Effector memory CD8-positive, alpha-beta T cell (primary cell): ENCODE measurements at places on chromosomes 2 and 18.

DNA sequence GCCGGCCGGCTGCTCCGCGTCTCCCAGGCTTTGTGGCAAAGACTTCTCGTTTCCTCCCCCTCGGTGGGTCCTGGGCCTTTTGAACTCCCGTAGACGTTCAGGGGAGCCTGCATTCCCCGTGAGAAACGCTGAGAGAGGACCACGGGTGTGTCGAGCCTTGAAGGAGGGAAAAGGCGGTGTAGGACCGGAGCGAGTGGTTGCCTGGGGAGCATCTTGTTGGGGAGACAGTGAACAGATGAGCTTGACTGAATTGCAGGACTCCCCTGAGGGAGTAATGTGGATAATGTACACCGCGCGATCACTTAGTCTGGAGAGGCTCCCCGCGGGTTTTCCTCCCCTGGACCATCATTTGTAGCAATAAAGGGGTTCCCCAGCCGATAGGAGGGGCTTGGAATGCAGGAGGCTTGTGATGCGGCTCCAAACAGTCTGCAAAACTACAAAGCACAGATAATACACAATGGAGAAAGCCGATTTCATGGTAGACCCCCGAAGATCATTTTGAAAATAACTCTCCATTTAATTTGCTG is 769 bp downstream of the ALMS1 start:
- peaks cover 2% of the 10 kb centered on the region for H3K27me3 ChIP-seq
- H3K27ac ChIP-seq: peak overlapping the region; percentile 89
- DNase-seq: no peak
- peaks cover 21% of the 10 kb centered on the region for H3K4me1 ChIP-seq
- peaks cover 12% of the 10 kb centered on the region for H3K36me3 ChIP-seq
- peak overlapping the region; percentile 88 for H3K4me3 ChIP-seq

DNA sequence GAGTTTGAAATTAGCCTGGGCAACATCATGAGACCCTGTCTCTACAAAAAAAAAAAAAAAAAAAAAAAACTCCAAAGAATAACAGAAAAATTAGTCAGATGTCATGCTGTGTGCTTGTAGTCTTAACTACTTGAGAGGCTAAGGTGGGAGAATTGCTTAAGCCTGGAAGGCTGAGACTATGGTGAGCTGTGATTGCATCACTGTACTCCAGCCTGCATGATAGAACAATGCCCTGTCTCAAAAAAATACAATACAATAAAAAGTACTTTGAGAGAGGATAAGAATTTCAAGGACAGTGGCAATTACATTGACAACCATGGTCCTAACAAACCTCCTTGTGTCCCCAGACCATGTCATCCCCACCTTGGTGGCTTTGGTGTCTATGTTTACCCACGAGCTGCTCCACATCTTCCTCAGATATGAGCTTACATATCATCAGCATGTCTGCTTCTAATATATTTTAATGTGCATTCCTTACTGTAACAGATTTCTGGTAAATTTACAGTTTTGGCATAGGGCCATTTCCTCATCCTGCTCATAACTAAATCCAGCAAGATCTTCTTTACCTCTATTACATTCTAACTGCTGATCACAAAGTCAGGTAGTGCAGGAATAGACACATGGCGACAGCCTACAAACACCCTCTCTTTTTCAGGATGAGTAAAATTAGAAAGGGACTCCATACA is 437.7 kb upstream of the HNRNPA3 start:
- H3K4me1 ChIP-seq: no peaks in the 10 kb centered on the region
- H3K36me3 ChIP-seq: no peaks in the 10 kb centered on the region
- no peak for DNase-seq
- no peak overlapping the region for H3K4me3 ChIP-seq
- peaks cover 49% of the 10 kb centered on the region for H3K27me3 ChIP-seq
- no peak overlapping the region for H3K27ac ChIP-seq

- no peak overlapping the region for H3K4me3 ChIP-seq
- H3K27ac ChIP-seq: no peak overlapping the region
- no peaks in the 10 kb centered on the region for H3K36me3 ChIP-seq
- no peak for DNase-seq
- no peaks in the 10 kb centered on the region for H3K4me1 ChIP-seq
Observed at GRCh38 chr2:11656671-11657101, 13.3 kb downstream of the NTSR2 start.

DNA sequence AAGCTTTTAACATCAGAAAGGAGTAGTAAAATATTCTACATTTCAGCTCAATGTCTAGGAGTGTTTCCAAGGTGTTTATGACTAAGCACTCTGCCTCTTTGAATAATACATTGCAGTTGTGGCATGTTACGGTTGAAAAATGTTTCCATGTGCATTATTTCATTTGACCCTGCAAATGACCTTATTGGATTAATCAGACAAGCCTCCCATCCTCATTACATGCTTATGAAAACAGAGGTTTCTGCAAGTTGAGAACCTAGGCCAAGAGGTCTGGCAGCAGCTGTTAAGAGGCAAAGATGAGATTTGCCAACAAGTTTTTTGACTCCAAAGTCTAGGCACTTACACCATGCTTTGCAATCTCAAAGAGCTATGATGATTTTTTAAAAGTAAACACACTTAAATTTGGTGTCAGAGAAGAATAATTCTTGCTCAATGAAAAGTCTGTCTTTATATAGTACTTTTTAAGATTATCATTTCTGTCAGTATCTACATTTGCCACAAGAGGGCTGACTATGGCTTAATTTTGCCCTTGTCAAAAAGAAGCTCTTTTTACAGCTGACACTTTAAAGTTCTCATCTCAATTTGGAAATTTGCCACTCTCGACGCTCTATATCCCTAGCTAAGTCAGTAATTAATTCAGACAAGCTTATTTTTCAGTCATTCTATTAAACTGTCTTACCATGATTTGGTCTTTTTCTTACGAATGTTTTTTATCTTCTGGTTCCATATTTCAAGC is 260.6 kb downstream of the PAX3 start:
- no peak overlapping the region for H3K4me3 ChIP-seq
- no peaks in the 10 kb centered on the region for H3K36me3 ChIP-seq
- DNase-seq: no peak
- no peaks in the 10 kb centered on the region for H3K27me3 ChIP-seq

- no peaks in the 10 kb centered on the region for H3K4me1 ChIP-seq
- H3K36me3 ChIP-seq: no peaks in the 10 kb centered on the region
- H3K27ac ChIP-seq: no peak overlapping the region
Observed at GRCh38 chr2:197873293-197873701, 68.9 kb downstream of the PLCL1 start.

- H3K36me3 ChIP-seq: no peaks in the 10 kb centered on the region
- H3K27me3 ChIP-seq: no peaks in the 10 kb centered on the region
- no peak overlapping the region for H3K4me3 ChIP-seq
- H3K4me1 ChIP-seq: no peaks in the 10 kb centered on the region
- no peak for DNase-seq
- H3K27ac ChIP-seq: no peak overlapping the region
Observed at GRCh38 chr2:212863185-212863588, 288.2 kb downstream of the IKZF2 start.

DNA sequence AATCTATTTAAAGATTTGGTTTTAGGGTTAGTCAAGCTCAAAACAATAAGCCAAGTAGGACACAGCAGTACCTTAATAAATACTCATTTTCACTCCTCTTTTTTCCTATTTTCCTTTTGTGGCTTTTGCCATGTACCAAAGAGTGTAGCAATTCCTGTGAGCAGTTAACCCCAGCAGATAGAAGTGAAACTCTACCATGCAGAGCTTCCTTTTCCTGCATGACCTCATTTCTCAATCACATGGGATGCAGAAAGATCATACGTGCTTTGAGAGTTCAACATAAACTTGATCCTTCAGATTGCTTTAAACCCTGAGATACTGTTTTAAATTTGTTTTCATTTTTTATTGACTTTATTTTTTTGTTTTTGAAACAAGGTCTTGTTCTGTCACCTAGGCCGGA is 99.1 kb upstream of the ARHGAP15 start:
- H3K36me3 ChIP-seq: no peaks in the 10 kb centered on the region
- H3K4me3 ChIP-seq: no peak overlapping the region
- no peaks in the 10 kb centered on the region for H3K4me1 ChIP-seq
- peaks cover 10% of the 10 kb centered on the region for H3K27me3 ChIP-seq

GRCh38 chr2:13009027-13009642 is 292.4 kb downstream of the TRIB2 start:
- no peaks in the 10 kb centered on the region for H3K36me3 ChIP-seq
- no peak overlapping the region for H3K4me3 ChIP-seq
- no peak overlapping the region for H3K27ac ChIP-seq
- peaks cover 47% of the 10 kb centered on the region for H3K27me3 ChIP-seq
- DNase-seq: no peak
- no peaks in the 10 kb centered on the region for H3K4me1 ChIP-seq
